ENCODE measurements at places on chromosomes 5 and 9.

- no peak for DNase-seq
These were observed 669.7 kb downstream of the MAT2B start for GRCh38 chr5:164175083-164175482.

DNA sequence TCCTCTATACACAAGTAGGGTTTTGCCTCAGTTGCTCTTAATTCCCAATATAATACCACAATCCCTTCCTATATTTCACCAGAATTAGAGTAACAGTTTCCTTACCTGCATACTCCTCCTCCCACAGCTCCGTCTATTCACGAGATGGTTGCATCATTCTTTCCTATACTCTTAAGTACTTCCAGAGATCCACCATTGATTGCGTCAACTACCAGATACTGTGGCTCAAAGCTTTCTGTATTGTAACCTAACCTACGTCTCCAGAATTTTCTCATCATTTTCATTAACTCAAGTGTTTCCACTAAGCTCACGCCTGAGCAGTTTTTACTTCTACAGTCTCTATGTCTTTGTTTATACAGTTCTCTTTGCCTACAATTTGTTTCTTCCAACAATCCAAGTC is 31.2 kb upstream of the MINAR2 start:
- DNase-seq, result no peak

- no peak for DNase-seq
These were observed 209.8 kb downstream of the MCTP1 start for GRCh38 chr5:95075111-95075510.

GRCh38 chr9:136464241-136464640 is 18.6 kb downstream of the SEC16A start:
- DNase-seq, result no peak

GRCh38 chr9:128911529-128912035 is 9.2 kb upstream of the PHYHD1 start:
- DNase-seq, result no peak

- DNase-seq, result no peak
These were observed 61.1 kb upstream of the FUBP3 start for GRCh38 chr9:130518233-130518632.

GRCh38 chr5:172843825-172844576 is 9.9 kb downstream of the ERGIC1 start:
- no peak for DNase-seq

GRCh38 chr9:24382566-24382965 is 163.1 kb downstream of the IZUMO3 start:
- no peak for DNase-seq

GRCh38 chr5:10599862-10600284 is 36.0 kb downstream of the ANKRD33B start:
- no peak for DNase-seq
